ENCODE measurements at places on chromosomes 7 and 10.

DNA sequence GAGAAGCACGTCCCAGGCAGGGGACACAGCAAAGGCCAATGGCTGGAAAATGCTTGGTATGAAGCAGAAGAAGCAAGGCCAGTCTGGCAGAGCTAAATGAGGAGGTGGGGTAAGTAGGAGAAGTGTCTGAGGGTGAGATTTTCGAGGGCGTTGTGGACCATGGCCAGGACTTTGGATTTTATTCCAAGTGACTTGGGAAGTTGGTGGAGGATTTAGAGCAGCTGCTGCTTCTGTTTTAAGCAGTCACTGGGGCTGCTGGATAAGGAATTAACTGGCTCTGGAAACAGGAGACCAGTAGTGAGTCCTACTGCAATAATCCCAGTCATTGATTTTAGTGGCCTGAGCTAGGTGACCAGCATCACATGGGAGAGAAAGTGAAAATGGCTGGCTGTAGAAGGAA is 67.6 kb upstream of the GSDME start:
- no peak for DNase-seq

GRCh38 chr7:137990251-137990941 is 11.5 kb downstream of the CREB3L2 start:
- no peak for DNase-seq

- no peak for DNase-seq
These were observed 4.4 kb upstream of the CCL26 start for GRCh38 chr7:75776295-75776971.

GRCh38 chr7:142152076-142152475 is 40.6 kb downstream of the MGAM2 start:
- no peak for DNase-seq

DNA sequence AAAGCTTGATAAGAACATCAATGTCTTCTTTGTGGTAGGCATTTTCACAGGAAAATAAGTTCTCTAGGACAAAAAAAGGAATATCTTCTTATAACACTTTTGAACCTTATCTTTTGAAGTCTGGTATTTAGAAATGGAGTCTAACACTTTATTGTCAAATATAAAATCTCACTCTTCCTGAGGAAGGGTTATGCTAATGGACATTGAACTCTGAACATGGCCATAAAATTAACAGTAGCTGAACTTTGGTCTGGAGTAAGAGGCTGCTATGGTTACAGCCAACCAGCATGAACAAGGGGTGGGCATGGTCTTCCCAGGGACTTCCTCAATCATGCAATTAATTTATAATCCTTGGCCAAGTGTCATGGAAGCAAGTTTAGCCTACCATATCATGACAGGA is at the start of gene CLRN3:
TSS of gene CLRN3 (minus strand) at position 199 of the 400 bp plus-strand sequence. CDS start at position 42, 157 bp downstream.
- no peak for DNase-seq

DNA sequence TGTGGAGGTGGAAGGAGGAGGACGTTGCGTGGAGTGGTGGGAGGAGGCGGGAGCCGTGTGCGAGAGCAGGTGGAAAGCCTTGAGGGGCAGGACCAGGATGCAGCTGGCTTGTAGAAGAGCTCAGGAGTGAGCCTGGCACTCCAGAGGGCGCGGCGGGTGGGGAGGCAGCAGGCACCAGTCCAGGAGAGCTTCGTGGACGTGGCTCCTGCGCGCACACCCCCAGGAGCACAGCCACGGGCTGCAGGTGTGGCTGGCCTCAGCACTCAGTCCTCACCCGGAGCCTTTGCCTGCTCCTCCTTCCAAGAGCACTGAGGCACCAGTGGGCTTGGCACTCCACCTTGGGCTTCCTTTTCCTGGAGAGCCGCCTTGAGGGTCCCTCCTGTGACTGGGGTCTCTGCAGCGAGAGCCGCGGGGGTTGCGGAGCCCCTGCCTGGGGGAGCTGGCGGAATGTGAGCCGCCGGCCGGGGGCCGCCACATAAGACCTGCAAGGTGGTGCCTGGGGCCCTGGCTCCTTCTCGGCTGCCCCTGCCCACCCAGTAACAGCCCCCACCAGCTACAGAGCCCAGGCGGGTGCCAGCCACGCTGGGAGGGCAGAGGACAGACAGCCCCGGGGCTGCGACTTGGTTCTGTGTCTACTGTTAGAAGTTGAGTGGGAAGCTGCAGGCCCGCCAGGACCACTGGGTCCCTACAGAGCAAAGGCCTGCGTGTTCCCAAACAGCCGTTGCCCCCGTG is 11.1 kb downstream of the MAFK start:
- peak; percentile 65 for DNase-seq

GRCh38 chr10:15401382-15401781 is 30.3 kb upstream of the FAM171A1 start:
- DNase-seq, result no peak

DNA sequence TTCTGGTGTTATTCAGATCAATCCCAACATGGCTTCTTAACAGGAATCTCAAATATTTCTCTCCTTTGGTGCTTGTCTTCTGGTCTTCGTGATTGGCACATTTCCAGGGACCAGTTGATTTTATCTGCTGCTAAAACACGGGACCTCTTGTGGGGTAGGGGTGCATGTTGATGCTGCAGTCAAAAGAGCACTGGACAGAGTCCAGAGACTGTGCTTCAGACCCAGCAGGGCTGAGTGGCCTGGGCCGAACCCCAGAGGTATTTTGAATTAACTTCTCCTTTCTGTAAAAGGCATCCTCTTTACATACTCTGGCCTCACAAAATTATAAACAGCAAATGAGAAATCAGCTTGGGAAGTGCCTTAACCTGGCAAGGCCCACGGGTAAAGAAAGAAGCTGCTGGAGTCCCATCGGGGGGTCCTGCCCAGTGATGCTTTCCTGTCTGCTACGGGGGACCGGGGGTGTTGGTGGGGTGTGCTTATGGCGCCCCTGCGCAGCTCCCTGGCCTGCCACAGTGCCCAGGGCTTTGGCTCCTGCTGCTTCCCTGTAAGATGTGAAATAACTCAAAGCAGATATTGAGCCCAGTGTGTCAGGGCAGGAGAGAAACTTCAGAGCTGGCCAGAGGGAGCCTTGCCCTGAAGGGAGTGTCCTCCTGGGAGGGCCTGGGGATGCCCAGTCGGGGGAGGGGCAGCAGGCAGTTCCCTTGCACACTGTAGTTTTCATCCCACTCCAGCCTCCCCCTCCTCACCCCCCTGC is 230.5 kb downstream of the TCF7L2 start:
- no peak for DNase-seq

Measured in sigmoid colon (tissue), 7 donors.